EH (cell line): ENCODE measurements at places on chromosomes 1 and 21.

DNA sequence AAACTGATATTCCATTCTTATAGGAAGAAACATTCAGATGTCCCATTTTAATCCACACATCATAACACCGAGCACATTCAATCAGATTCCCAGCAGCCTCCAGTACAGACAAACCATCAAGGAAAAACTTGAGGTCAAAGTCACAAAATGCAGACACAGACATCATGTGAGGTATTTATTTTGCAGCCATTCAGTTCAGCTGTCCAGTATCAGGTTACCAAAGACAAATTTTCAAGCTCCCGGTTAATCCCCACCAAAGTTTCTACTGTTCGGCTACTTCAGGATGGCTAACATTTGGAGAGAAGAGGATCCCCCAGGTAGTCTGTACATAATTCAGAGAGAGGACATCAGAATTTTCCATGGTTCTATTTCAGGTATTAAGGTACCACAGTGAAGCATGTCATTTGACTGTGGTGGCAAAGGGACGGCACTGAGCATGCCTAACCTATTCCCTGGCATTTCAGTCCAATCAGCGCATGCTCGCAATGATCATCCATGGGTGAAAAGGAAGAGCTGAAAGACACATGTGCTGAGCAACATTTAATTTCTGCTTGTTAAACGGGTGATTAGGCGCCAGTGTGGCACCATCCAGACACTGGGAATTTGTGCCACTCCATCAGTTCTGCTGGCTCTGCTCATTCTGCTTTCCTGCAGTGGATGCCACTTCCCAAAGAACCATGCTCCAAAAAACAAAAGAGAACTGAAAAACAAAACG, 13.6 kb upstream of the NDC1 start:
- DNase-seq: no peak

- no peak for DNase-seq
These were observed 18.3 kb downstream of the RCSD1 start for GRCh38 chr1:167648252-167648849.

- peak; percentile 66 for DNase-seq
These were observed 59.1 kb upstream of the ZNF648 start for GRCh38 chr1:182120411-182121258.

GRCh38 chr21:29231756-29232529, 66.8 kb upstream of the BACH1 start:
- DNase-seq: no peak

DNA sequence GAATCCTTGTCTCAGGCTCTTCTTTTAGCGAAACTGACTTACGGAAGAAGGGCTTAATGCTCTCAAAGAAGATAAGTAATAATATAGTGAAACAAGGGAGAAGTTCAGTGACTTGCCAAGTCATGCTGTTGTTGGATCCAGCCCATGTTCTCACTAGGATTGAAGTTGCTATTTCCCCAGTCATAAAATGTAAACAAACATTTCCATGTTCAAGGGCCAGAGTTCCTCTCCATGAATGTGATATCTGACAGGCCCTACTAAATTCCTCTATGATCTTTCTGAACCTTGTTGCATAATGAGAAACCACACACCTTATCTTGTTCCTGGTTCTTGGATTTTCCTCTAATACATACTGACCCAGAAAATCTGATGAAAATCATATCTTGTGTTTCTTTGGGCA, 876.5 kb upstream of the B3GALT2 start:
- peak; percentile 34 for DNase-seq

GRCh38 chr1:24308365-24309015, 10.7 kb upstream of the GRHL3 start:
- peak; percentile 36 for DNase-seq

- peak; percentile 13 for DNase-seq
These were observed 160.3 kb downstream of the PTPRU start for GRCh38 chr1:29396438-29397255.

- no peak for DNase-seq
These were observed 3.7 kb downstream of the SLC19A1 start for GRCh38 chr21:45538381-45539045.

GRCh38 chr1:10989095-10989494, 23.4 kb upstream of the TARDBP start:
- no peak for DNase-seq

- DNase-seq: no peak
These were observed 167.3 kb downstream of the ZNF326 start for GRCh38 chr1:90162216-90162615.

DNA sequence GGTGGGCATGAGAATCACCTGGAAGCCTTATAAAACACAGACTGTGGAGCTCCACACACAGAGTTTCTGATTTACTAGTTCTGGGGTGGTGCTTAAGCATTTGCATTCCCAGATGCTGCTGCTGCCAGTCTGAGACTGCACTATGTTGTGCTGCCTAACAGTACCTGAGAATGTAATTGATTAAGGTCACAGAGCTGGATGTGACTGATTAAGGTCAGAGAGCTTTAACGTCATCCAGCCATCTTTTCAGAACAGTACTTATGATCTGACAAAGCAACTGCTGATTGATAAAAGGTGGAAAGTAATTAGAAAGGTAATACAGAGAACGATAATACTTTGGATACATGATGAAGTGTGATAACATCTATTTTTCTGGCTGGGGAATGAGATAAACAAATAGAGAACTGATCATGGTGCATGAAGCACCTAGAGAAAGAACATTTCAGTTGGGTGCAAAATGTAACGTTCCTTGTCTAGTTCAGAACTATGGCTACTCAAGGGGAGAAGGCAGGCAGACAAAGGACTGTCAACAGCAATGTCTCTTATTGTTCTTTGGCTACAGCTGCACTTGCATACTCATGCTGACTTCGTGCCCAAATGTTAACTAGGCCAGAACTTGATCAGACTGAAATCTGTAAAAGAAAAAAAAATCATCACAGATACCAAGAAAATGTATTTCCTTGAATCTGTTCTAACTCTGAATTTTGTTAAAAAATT, 3.7 kb upstream of the UCK2 start:
- DNase-seq: no peak

- no peak for DNase-seq
These were observed 41.0 kb downstream of the DHRS3 start for GRCh38 chr1:12577020-12577419.

DNA sequence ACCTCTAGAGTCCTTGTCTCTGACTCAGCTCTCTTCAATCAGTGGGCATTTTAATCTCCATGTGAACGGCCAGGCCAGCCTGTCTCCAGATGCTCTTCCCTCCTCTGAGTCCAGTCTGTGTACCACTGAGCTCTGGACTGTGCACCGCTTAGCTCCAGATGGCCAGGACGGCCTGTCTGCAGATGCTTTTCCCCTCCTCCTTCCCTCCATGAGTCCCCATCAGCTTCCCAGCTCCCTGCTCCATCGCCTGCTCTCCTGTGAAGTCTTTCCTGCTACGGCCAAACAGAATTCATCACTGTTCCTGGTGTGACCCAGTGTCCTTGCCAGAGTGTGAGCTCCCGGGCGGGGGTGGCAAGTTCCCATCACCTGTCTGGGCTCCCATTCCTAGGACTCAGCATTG, 42.0 kb downstream of the STUM start:
- DNase-seq: no peak

- no peak for DNase-seq
These were observed 12.3 kb downstream of the CAPN9 start for GRCh38 chr1:230759369-230760065.

GRCh38 chr1:156014829-156015228, 5.9 kb downstream of the SSR2 start:
- no peak for DNase-seq

DNA sequence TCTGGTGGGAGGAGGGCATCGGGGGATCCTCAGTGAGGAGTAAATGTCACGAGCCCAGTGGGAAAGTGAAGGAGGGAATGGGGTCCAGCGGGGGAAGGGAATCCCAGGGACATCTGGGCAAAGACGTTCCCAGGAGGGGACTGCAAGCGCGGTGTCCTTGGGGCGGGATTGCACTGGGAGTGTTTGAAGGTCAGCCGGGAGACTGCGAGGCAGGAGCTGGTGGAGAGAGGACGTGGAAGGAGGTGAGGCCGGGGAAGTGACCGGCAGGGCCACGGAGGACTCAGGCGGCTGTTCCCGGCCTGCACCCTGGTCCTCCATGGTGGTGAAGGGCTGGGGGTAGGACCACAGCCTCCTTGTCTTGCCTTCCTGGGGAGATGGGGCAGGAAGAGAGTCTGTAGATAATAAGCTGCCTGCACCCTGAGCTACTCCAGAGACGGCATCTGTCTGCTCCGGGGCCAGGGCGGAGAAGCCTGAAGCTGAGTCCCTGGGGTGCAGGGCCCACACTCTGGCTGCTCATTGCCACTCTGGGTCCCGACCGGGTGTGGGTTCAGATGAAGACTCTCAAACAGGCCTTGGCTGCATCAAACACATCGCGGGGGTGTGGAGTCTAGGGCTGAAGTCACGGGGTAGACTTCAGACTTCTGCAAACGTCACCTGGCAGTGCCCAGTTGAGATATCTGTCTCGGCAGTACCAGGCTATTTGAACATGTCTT, 264.8 kb downstream of the CAMTA1 start:
- no peak for DNase-seq

GRCh38 chr21:43016728-43017127, 42.4 kb downstream of the PKNOX1 start:
- DNase-seq: no peak

GRCh38 chr1:147225193-147225730, at the start of gene FMO5:
FMO5 (minus strand) TSS chr1:147225339; CDS start chr1:147225029, 310 bp downstream.
- peak; percentile 57 for DNase-seq

DNA sequence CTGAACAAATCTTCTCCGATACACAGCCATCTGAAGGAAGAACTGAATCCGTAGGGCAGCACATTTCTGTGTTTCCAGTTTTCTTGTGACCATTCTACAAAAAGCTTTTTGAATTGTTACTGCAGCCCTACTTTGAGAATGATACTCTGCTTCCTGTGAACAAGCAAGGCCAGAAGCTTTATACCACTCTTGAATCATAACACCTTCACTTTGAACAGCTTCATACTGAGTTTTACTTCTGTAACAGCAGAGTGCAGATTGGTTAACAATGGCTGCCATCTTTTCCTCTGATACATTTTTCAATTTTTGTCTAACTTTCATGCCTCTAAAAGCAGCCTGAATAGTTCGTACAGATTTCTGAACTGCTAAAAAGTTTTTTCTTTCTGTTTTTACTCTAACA, 33.6 kb upstream of the F13B start:
- DNase-seq: no peak

DNA sequence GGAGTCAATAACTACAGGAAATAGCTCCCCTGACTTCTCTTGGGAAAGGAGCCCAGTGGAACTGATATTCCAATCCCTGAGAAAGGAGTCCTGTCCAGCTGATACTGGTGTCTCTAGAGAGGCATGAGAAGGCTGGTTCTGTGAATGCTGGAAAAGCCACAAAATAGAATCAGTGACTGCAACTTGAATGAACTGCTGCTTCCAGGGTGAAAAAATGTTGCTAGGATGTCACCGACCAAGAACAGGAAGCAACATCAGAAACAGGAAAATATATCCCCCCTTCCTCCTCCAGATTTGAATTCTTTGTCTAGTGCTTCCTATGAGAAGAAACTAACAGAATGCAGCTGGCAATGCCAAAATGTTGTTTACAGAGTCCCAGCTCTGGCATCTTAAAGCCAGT, 269.3 kb upstream of the LYPLAL1 start:
- no peak for DNase-seq

DNA sequence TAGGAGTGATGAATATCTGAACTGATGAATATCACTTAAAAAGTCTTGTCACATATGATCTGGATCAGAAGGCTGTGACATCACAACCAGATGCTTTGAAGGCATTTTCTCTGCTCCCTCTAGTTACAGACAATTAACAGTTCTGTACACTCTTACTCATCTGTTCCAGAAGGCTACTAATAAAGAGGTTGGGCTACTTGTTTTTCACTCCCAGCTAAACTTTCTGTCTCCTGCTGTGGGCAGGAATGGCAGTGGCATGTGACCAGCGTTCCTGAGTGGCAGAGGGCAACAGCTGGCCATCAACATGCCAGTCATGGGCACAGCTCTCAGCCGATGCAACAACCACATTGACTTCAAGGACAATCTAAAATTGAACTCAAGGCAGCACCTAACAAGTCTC, 66.7 kb downstream of the SLC45A1 start:
- DNase-seq: peak; percentile 43
